Activated T-helper 17 cell treated with anti-CD3 and anti-CD28 coated beads, Interleukin-2, amount 50 U/mL, for 72 hours (primary cell): ENCODE measurements at places on chromosomes 16 and 17.
A peak's percentile ranks its signal among the peaks of the same experiment; 100 is the strongest.

DNA sequence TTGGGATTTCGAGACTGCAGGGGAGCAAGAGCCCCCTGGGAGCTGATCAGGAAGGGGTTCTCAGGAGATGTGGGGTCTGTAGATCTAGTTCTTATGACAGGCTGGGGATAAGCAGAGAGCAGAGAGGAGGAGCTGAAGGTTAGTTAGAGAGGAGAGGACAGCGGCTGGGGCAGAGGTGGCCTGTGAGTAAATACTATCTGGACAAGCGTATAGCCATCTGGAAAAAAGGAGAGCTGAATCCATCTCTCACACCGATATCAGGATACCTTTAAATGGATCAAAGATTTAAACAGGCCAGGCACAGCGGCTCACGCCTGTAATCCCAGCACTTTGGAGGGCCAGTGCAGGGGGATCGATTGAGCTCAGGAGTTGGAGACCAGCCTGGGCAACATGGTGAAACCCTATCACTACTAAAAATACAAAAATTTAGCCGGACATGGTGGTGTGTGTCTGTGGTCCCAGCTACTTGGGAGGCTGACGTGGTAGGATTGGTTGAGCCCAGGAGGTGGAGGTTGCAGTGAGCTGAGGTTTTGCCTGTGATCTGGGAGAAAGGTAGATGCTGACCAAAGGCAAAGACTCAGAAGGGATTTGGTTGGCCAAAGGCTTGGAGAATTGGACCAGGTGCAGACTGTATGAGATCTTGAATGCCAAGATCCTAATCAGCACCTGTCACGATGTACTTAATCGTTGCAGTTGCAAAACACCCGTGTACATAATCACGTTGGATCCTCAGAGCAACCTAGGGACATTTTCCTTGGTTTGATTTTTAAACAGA lies 18.9 kb upstream of the SLC25A19 start:
- no peak for ATAC-seq

DNA sequence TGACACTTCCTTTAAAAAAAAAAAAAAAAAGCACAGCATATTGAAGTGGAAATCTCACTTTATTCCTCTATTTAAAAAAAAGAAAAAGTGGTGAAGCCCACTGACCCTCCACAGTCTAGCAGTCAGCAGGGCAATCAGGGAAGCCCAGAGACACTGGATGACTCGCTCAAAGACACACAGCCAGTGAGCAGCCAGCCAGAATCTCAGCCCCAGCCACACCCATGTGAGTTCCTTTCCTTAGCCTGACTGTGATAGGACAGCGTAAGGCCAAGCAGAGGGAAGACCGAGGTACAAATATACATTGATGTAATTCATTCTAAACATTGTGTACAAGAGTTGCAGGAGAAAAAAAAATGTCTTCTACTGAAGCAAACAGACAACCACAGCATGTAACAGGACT lies 22.5 kb downstream of the XPO6 start:
- ATAC-seq = peak; percentile 26

DNA sequence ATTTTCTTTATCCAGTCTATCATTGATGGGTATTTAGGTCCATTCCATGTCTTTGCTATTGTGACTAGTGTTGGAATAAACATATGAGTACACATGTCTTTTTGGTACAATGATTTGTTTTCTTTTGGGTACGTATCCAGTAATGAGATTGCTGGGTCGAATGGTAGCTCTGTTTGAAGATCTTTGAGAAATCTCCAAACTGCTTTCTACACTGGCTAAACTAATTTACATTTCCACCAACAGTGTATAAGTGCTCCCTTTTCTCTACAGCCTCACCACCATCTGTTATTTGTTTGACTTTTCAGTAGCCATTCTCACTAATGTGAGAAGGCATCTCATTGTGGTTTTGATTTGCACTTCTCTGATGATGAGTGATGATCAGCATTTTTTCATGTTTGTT lies 103.7 kb downstream of the GOSR1 start:
- no peak for ATAC-seq

DNA sequence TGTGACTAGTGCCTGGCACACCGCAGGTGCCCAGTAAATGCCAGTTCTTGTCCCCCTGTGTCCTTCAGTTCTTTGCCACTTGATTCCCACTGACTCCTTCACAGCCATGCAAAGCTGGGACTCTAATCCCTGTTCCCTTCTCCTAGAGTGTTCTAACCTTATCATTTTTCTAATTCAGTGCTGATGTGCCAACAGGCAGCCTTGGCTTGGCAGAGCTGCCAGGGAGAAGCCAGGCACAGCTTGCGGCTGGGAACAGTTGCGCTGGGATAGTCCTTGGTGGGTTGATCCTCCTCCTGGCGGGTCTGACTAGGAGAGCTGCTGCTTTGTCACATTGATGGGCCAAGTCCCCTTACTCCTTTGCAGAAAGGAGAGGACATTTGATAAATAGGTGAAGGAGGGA lies 654.2 kb downstream of the HS3ST4 start:
- ATAC-seq = no peak

- ATAC-seq = no peak
Measured at GRCh38 chr17:70767102-70767701, 597.9 kb downstream of the KCNJ2 start.
